ENCODE measurements at places on chromosomes 12 and 14.
A peak's percentile ranks its signal among the peaks of the same experiment; 100 is the strongest.

GRCh38 chr14:98168211-98168985, 1103.6 kb downstream of the BCL11B start:
- H3K36me3 ChIP-seq = no peaks in the 10 kb centered on the region
- no peak overlapping the region for H3K27ac ChIP-seq
- H3K4me3 ChIP-seq = no peak overlapping the region
- H3K4me1 ChIP-seq = no peaks in the 10 kb centered on the region
- no peak for DNase-seq
- no peaks in the 10 kb centered on the region for H3K27me3 ChIP-seq

DNA sequence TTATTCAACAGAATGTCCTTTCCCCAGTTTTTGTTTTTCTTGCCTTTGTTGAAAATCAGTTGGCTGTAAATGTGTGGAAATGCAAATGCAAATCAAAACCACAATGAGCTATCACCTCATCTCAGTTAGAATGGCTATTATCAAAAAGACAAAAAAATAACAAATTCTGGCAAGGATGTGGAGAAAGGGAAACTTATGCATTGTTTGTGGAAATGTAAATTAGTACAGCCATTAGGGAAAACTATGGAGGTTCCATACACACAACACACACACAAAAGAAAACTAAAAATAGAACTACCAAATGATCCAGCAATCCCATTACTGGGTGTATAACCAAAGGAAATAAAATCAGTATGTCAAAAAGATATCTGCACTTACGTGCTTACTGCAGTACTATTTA, 518.8 kb upstream of the ATXN7L3B start:
- H3K27ac ChIP-seq = no peak overlapping the region
- DNase-seq = no peak
- H3K4me3 ChIP-seq = no peak overlapping the region

GRCh38 chr14:104104076-104104901, 18.8 kb downstream of the ASPG start:
- H3K36me3 ChIP-seq = no peaks in the 10 kb centered on the region
- H3K27me3 ChIP-seq = no peaks in the 10 kb centered on the region

DNA sequence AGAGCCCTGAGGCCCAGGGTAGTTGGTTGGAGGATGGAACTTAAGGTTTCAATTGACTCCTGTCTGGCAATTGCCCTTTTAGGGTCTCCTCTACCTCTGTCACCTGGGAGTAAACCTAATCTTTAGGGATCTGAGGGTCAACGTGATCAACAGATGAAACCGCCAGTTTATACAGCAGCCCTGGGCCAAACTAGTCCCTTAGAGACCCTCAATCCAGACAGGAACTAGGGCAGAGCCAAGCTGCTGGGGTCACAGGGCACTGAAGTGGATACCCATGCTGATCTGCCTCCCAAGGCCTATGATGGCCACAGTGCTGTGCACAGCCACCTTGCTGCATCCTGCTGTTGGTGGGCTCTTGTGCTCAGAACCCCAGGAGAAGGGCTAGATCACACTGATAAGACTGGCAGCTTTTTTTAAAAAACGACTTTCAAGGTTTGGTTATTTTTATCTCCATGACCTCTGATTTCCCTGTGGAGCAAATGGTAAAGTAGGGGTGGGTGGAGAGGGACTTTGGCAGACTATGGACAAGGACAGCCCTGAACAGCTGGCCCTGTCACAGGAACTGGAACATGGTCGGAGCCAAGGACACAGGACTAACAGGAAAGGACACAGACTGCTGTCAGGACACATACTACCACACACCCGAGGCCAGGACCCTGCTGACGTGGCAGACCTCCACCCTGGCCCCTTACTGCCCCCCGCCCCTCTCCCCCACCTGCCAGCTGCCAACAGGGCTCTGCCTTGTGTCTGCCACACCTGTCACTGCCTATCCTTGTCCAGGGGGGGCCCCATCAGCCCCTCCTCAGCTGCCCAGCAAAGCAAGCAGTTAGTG, 474 bp downstream of the FITM1 start:
- peaks cover 21% of the 10 kb centered on the region for H3K4me1 ChIP-seq
- peak overlapping the region; percentile 46 for H3K4me3 ChIP-seq
- H3K27ac ChIP-seq = peak overlapping the region; percentile 83
- H3K36me3 ChIP-seq = no peaks in the 10 kb centered on the region
- H3K27me3 ChIP-seq = no peaks in the 10 kb centered on the region

- H3K36me3 ChIP-seq = no peaks in the 10 kb centered on the region
- H3K4me1 ChIP-seq = peaks cover 13% of the 10 kb centered on the region
- peak overlapping the region; percentile 88 for H3K4me3 ChIP-seq
- no peaks in the 10 kb centered on the region for H3K27me3 ChIP-seq
- no peak for DNase-seq
Measured at GRCh38 chr12:20367583-20368113, 689 bp upstream of the PDE3A start.
